ENCODE measurements at places on chromosomes 6 and 20.

DNA sequence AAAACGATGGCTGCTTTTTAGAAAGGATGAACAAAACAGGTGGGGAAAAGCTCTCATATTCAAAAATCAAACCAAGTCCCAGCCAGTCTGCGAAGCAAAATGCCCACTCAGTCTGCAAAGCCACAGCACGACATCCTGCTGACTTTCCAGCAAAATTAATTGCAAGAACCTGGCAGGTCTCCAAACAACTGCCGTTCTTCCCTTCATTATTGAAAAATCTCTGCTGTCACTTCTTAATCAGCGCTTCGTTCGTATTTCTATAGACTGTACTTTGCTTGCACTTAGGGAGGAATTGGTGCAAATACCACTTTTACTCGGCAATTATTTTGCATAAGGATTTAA, 222.4 kb downstream of the CBLN4 start:
- DNase-seq: peak; percentile 5

DNA sequence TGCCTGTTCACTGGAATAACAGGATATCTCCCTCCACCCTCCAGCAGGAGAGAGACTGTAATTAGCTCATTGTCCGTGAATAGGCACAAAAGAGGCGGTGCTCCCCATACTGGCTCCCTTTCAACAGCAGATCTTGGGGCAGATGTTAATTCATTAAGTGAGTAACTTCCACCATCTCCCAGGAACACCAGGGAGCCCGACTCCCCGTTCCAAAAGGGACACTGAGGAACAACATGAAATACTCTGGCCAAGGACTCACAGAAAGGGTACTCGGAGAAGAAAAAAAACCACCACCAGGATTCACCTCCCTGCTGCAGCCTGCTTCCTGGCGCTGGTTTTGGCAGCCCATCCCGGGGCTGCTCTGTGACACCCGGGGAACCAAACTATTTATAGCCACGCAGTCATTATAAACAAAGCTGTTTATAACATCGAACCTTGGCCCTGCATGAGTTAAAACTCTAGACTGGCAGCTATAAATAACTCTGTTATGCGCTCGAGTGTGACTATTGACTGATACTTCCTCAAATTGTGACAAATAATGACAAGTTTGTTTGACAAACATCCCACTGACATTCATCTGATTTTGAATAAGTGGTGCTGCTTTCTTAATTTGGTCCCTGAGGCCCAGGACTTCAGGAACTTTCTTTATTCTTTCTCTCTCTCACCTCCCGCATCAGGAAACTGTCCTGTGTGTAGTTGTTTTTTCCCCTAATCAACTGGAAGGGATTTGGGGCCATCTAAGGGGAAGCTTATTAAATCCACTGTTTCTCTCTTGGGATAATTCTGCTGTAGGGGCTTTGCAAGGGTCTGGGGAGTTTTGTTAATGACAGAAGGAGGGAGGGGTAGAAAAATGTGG, 521.6 kb downstream of the CD83 start:
- no peak for DNase-seq

- DNase-seq: no peak
These were observed 179.4 kb upstream of the AFDN start for GRCh38 chr6:167647306-167647705.

DNA sequence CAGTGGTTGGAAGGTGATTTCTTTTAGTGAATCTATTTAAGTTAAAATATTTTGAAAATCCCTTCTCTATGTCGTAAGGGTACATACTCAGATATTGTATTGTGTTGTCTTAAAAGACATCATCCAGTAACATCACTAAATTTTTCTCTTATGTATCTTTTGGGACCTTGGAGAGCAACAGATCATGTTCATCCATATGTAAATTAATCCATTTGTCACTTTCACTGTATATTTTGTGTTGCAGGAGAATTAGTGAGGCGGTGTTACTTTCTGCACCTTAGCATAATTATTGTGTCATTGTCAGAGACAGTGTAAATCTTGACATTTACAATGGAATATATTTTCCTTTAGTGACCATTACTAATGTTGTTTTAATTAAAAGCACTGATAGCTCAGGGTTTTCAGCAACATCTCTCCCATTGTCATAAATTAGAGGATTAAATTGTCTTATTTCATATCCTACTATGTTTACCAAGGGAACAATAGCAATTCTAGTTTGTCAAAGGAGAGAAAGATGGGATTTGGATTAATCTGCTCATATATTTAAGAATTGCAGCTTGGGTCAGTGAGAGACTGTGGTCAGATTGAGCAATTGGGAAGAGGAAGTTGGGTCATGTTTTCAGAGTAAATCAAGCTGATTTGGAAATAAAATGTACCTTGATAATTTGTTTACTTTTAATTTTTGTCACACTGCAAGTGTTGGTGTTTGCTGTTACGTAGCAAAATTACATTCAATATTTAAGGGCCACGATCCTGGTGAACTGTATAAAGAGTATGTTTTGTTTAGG, 22.7 kb downstream of the DOK5 start:
- no peak for DNase-seq

- no peak for DNase-seq
These were observed 89.4 kb downstream of the RTN4IP1 start for GRCh38 chr6:106539936-106540335.

DNA sequence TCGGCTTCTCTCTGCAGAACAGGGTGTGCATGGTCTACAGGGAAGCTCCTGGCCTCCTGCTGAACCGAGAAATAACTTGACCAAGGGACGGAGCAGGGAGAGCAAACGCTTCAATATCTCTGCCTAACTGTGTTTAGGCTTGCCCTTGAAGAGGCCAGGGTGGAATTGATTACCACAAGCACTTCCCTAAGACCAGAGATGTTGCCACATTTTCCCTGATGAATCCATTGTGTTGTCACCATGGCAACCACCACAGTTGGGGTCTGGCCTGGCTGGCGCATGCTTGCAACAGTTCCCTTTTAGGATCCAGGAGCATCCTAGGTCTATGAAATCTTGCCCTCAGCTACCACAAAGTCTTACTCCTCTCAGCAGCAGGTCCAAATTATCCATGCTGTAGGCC, 213.5 kb upstream of the SULF2 start:
- no peak for DNase-seq

DNA sequence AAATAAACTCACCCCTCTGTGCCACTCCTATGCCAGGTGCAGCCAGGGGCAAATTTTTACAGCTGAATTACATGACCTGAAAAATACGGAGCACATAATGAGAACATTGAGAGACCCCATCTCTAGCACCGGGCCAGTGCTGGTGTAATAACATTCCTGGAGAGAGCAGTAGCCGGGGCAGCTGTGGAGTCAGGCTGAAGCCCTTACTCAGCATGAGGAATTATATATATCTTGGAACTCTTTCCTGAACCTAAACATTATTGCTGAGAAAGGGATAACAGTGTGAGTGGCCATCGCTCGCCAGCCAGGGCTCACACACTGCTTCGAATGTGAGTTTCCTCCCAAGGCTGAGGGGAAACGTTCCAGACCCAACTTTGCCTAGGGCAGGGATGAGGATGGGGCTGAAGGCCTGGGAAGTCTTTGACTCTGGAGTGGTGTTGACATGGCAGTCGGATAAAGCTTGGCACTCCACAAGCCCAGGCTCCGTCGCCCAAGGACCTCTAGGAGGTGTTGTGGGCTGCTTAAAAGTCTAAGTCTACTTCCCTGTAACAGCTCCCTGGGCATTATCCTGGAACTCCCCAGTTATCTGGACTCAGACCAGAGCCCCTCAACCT, 269.8 kb downstream of the CDC5L start:
- DNase-seq: no peak

DNA sequence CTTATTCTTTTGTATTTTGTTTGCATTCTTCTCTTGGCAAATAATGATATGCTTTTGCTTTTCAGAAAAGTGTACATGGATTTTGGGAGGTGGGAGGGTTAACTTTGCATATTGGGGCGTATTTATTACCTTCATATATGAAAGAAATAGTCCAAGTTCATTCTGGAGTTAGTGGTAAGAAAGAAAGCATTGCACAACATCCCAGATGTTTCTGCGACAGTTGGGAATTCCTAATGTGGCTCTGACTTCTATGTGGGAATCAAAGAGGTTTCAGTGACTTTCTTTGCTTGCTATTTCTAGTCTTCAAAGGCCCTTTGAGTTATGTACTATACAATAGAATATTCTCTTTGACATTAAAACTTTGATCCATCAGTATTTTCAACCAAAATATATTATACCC, 78.1 kb downstream of the MMUT start:
- DNase-seq: no peak

DNA sequence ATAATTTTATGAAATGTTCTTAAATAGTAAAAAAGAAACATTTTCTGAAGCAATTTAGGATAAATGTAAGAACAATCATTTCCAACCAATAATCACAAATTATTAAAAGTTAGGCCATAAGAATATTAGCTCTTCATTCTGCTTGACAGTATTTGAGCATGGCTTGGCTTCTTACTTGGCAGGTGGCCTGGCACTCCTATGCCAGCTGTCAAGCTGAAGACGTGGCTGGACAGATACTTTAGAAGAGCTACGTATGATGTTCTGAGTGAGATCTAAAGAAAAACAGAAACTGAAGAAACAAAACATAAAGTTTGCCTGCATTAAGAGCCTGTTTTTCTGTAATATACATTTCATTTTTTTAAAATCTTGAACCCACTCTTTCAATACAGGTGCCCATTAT, 438.9 kb downstream of the GRIK2 start:
- no peak for DNase-seq

DNA sequence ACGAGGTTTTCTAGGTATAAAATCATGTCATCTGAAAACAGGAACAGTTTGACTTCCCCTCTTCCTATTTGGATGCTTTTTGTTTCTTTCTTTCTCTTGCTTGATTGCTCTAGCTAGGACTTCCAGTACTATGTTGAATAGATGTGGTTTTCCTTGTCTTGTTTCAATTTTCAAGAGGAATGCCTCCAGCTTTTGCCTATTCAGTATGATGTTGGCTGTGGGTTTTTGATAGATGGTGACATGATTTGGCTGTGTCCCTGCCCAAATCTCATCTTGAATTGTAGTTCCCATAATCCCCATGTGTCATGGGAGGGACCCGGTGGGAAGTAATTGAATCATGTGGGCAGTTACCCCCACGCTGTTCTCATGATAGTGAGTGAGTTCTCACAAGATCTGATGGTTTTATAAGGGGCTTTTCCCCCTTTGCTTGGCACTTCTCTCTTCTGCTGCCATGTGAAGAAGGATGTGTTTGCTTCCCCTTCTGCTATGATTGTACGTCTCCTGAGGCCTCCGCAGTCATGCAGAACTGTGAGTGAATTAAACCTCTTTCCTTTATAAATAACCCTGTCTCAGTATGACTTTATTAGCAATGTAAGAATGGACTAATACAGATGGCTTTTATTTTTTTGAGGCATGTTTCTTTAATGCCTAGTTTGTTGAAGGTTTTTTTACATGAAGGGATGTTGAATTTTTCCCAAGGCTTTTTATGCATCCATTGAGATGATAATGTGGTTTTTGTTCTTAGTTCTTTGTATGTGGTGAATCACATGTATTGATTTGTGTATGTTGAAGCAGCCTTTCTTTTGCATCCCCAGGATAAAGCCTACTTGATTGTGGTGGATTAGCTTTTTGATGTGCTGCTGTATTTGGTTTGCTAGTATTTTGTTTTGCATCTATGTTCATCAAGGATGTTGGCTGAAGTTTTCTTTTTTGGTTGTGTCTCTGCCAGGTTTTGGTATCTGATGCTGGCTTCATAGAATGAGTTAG, 239.1 kb downstream of the THBS2 start:
- DNase-seq: no peak

DNA sequence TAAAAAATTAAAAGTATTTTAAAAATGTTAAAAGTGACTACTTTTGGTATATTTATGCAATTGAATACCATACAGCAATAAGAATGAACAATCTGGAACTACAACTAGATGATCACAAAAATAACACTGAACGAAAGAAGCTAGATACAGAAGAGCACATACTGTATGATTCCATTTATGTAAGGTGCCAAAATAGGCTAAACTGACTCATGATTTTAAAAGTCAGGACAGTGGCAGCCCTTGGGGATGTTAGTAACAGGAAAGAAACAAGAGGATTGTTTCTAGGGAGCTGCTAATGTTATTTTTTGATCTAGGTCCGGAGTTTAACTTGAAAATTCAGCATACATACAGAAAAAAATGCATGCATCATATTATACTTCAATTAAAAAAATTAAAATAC, 42.3 kb downstream of the KIF13A start:
- no peak for DNase-seq

DNA sequence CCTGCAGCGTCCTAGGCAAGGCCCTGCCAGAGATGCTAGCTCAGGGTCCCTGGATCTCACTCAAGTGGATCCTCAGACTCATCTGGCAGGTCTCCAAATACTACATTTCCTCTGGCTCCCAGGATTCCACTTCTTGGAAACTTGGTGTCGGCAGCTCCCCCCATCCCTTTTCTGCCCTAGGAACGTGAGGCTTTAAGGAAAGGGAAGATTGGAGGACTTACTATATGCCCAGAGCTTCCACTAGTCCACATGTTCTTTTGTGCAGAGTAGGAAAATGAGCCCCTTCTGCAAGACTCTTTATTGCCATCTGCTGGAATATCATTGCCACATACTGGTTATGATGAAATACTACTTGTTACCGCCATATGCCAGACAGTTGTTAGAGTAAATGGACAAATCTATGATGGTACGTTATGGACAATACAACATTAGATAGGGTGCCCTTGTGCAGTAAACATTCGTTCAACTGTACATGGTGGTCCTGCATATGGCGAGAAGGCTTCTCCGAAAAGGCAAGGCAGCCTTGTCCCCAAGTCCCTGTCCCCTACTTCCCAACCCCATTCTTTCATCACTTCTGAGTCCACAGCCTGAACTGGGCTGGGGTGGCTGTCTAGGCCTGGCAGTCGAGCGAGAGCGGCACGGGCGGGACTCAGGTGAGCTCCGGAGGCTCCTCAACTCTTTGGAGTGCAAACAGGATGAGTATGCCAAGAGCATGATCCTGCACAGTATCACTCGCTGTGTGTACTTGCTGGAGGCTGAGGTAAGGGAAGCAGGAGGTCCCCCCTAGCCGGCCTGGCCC, 780 bp downstream of the ARMC12 start:
- DNase-seq: peak; percentile 51

- no peak for DNase-seq
These were observed 198.1 kb upstream of the SGK1 start for GRCh38 chr6:134515986-134516385.

DNA sequence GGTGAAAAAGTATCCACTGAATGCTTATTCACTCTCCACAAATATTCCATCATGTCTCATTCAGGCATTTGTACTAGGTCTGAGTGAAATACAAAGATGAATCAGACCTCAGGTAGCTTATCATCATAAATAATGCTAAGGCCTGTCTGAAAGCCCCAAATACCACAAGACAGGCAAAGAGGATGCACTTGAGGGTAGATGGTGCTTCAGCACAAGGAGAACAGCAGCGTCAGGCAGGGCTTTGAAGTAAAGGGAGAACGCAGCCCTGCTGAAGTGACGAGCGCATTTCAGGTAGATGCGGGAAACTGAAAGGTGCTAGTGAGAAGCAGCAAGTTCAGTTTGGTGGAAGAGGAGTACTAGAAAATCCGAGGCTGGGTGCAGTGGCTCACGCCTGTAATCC, 38.7 kb downstream of the MAP3K5 start:
- DNase-seq: no peak

- DNase-seq: no peak
These were observed 185.5 kb downstream of the CDH4 start for GRCh38 chr20:61437280-61438206.

Data from SHP77 (cell line).